ENCODE measurements at places on chromosomes 11 and 22.

- DNase-seq, result no peak
These were observed 373.3 kb upstream of the CCDC90B start for GRCh38 chr11:83659466-83659865.

- DNase-seq, result no peak
These were observed 350.7 kb upstream of the C11orf87 start for GRCh38 chr11:109071262-109071661.

GRCh38 chr11:72614381-72614780 is 59.8 kb downstream of the PDE2A start:
- no peak for DNase-seq

DNA sequence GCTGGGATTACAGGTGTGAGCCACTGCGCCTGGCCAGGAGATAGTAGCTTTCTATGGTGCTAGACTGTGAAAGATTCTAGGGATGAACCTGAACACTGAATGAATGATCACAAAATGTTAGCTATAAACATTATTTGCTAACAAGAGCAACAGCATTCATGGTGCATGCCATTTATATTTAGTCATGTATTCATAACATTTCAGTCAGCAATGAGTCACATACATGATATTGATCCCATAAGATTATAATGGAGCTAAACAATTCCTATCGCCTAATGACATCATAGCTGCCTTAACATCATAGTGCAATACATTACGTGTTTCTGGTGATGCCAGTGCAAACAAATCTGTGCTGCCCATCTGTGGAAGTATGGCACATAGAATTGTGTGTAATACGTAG is 164.1 kb downstream of the ARHGAP42 start:
- no peak for DNase-seq

DNA sequence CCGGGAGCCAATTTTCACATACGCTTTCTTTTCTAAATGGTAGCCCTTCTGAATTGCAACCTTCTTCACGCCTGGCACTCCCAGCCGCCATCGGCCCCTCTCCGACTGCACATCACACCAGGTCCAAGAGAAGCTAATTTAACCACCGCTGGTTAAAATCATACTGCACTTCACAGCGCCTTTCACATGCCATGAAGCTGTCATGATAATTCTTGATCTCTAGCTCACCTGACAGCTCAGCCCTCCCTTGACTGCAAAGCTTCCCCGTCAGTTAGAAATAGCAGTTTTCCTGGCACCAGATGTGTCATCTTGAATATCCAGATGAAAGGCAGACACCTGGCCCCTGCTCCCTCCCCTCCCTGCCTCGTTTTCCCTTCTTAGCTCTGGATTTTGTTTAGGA is 101.4 kb downstream of the ARL14EP start:
- DNase-seq, result no peak

- no peak for DNase-seq
These were observed 761.5 kb downstream of the NTM start for GRCh38 chr11:132131961-132132360.

GRCh38 chr11:114472661-114473060 is 33.4 kb downstream of the REXO2 start:
- DNase-seq, result no peak

GRCh38 chr22:41245917-41246499 is 5.3 kb upstream of the CHADL start:
- no peak for DNase-seq

DNA sequence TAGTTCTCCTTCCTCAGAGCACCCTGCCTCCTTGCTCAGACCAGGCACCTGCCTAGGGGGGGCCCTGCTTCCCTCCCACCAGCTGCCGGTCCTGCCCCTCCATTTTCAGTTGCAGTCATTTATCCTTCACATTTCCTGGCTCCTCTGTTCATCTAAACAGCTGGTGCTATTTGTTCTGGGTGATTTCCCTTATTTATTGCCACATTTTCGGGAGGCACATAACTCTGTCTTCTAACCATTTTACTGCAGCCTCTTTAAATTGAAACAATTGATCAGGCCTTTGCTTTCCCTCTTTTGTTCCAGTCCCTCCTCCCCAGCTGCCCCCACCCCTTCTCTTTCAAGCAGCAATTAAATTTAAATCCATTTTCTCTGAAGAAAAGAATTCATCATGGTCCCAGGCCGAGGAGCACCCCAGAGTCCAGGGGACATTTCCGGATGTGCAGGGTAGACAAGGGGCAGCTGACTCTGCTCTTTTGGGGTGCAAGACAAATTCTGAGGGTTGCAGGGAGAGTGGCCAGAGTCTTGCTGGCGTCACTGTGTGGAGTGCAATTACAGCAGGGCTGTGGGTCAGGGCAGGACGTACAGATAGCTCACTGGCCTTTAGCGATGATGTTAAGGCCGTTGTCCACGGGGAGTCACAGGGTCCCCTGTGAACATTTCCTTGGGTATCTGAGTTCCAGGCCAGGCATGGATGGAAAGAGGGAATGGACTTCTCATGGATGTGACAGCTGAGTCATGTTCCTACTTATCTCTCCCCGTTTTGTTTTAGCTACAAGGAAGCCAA is 476.4 kb downstream of the TBC1D22A start:
- no peak for DNase-seq

Measured in common myeloid progenitor, CD34-positive (primary cell).